Thyroid gland (tissue), 4 donors: ENCODE measurements at places on chromosomes 2 and 18. TPM values are rescaled to one million over a fixed set of nuclear protein-coding genes. Genes with fewer than 3 reads are reported as not detected.

DNA sequence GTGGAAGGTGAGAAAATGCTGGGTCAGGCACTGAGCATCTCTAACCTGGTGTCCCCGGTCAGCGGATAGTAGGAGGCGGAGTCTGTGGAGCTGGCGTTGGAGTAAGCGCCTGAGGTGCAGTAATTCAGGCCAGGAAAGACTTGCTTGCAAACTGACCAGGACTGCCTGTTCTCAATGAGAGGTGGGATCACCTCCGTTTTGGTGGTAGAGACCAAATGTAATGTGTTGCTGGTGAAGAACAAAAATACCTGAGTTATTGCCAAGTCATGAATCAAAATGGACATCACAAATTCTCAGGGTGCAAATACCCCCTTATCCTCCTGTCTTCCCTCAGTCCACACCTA lies 24.2 kb downstream of the APOB start:
- no peaks in the 10 kb centered on the region for H3K36me3 ChIP-seq
- no peaks in the 10 kb centered on the region for H3K4me1 ChIP-seq
- H3K27me3 ChIP-seq: no peaks in the 10 kb centered on the region
- H3K27ac ChIP-seq: no peak overlapping the region
- no peak overlapping the region for H3K4me3 ChIP-seq

GRCh38 chr18:71784777-71785176 lies 759.4 kb downstream of the CBLN2 start:
- H3K4me3 ChIP-seq: no peak overlapping the region
- H3K27me3 ChIP-seq: no peaks in the 10 kb centered on the region
- no peaks in the 10 kb centered on the region for H3K36me3 ChIP-seq
- no peak for DNase-seq
- no peak overlapping the region for H3K27ac ChIP-seq
- no peaks in the 10 kb centered on the region for H3K4me1 ChIP-seq

GRCh38 chr2:30147196-30147714 lies 448 bp downstream of the YPEL5 start:
- H3K4me3 ChIP-seq: peak overlapping the region; percentile 95
- H3K27ac ChIP-seq: peak overlapping the region; percentile 99
- H3K27me3 ChIP-seq: no peaks in the 10 kb centered on the region
- DNase-seq: no peak
- H3K4me1 ChIP-seq: peaks cover 35% of the 10 kb centered on the region
- no peaks in the 10 kb centered on the region for H3K36me3 ChIP-seq

Gene AP1S3
- total RNA-seq: 51.3 TPM

DNA sequence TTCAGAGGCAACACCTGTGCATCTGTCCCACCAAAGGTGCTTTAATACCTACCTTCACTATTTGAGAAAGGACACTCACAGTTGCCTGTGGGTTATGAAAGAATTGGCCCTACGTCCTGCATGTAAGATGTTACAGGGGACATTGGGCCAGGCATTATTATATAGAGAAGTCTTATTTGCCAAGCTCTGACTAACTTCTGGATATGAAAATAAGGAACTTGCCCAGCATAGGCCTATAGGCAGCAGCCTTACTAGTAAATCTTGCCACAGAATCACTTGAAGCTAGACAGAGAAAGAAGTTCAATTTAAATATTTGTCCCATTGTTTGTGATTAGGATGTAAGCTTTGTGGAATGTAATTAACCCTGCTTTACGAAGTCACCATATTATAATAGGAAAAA lies 41.7 kb downstream of the NLRC4 start:
- peaks cover 12% of the 10 kb centered on the region for H3K36me3 ChIP-seq
- H3K27me3 ChIP-seq: no peaks in the 10 kb centered on the region
- H3K4me3 ChIP-seq: no peak overlapping the region
- no peak for DNase-seq

DNA sequence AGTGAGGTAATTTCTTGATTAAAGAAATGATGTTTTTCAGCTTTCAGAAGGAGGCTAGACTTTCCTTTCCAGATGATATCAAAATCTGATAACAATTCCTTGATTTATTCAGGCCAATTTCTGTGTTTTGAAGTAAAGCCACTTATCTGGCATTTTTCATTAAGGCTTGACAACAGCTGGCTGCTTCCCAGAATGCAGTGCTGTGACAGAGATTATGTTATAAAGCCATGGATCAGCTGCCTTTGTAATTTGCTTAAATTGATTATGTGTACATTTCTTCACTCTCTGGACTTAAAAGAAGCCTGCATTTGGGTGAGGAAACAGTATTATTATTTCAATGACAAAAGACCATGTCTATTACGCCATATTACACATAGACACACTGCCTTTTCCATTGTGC lies 136.0 kb downstream of the PLCL1 start:
- no peak overlapping the region for H3K4me3 ChIP-seq
- no peaks in the 10 kb centered on the region for H3K36me3 ChIP-seq
- no peaks in the 10 kb centered on the region for H3K27me3 ChIP-seq
- H3K4me1 ChIP-seq: no peaks in the 10 kb centered on the region
- DNase-seq: no peak

GRCh38 chr2:73952499-73953446 lies 26.1 kb downstream of the DGUOK start:
- no peak overlapping the region for H3K4me3 ChIP-seq
- no peak overlapping the region for H3K27ac ChIP-seq

DNA sequence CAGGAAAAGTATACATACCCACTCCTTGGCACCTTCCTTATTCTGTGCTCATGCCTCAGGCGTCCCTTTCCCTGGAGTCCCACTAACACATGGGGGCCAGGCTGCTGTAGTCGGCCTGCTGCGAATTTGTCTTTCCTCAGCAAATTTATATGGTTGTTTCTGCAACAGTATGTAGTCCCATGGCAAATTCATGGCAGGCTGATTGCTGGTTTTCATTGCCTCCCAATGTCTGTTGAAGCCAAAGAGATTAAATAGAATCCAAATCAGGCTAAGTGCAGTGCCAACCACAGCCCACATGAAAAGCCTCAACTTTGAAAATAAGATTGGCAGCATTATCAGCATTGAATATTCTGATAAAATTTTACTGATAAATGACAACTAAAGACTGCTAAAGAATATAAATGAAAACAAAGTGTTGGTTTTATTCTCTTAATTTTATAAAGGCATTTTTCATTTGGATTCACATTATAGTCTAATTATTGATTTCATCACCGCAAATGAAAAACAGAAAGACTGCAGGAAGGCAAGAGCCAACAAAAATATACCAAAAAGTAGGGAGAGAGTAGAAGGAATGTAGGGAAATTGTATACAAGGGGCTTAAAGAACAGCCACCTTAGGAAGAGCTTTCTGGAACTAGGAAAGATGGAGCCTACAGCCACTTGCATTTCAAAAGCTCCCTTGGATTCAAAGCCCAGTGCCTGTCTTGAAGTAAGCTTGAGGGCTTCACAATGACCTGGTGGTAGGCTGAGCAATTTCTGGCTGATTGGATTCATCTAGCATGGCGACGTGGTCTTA lies 283.7 kb upstream of the MMADHC start:
- H3K27ac ChIP-seq: no peak overlapping the region
- no peak for DNase-seq
- no peak overlapping the region for H3K4me3 ChIP-seq
- no peaks in the 10 kb centered on the region for H3K27me3 ChIP-seq

DNA sequence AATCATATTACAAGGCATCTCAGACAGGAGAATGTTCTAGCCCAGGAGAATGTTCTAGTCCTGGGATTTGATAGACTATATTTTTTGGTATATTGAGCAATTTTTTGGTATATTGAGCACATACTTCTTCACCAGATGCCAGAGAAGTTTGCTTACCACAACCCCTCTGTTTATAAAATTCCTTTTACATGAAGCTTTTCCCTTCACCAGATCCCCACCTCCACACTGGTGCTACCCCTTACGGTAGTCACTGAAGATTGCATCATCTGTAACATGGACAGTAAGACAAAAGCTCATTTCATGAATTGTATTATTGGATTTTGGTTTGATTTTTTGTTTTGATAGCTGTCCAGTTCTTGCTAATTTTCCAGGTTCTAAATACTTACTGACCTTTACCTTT lies 7.2 kb upstream of the HNMT start:
- no peak for DNase-seq
- no peaks in the 10 kb centered on the region for H3K27me3 ChIP-seq
- no peaks in the 10 kb centered on the region for H3K4me1 ChIP-seq

Gene GLI2
- 1.2 TPM for total RNA-seq

DNA sequence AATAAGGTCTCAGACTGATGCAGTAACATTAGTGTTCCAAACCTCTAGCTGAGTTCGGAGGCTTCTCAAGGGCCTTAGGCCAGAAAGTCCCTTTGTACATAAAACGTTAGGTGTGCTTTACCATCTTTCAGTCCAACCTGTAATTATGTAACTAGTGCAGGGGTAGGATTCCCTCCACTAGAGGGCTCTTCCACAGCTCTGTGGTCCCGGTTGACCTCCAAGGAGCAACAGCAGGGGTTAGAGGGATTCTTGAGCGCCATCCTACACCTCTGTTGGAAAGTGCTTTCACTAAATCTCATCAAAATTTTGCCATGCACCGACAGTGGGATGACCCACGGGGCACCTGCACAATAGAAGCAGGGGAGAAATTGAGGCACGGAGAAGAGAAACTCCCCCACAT lies 155.8 kb upstream of the LRP1B start:
- no peak overlapping the region for H3K27ac ChIP-seq
- no peak for DNase-seq
- no peaks in the 10 kb centered on the region for H3K4me1 ChIP-seq
- no peak overlapping the region for H3K4me3 ChIP-seq
- H3K27me3 ChIP-seq: no peaks in the 10 kb centered on the region
- H3K36me3 ChIP-seq: no peaks in the 10 kb centered on the region

DNA sequence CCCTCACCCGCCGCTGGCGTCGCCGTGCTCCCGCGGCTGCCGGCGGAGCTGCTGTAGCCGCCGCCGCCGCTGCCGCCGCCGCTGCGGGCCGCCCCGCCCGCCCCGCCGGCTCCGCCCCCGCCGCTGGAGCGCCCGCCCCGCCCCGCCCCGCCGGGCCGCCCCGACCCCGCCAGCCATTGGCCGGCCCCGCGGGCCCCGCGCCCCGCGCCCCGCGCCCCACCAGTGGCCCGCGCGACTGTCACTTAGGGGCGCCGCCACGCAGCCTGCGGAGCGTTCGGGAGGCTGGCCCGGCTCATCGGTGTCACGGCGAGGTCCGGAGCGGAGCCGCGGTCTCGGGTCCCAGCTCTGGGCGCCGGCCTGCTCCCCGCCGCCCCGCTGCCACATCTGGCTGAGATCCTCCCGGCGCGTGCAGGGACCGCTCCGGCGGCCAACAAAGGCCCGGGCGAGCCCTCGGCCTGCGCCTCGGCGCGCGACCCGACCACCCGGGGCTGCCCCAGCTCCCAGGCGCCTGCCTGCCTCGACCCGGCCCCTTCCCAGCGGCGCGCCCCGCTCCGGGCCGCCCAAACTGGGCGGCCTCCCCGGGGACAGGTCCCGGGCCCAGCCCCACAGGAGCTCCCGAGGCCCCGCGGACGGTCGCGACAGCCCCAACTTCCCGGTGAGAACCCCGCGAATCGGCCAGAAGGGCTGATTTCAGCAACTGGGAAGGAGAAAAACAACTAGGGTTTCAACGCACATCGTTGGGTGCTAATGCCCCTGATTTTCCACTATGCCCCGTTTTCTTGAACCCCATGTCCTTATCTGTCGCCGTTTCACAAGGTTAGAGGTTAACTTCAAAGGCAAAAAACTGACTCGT lies at the start of gene MGAT4A:
Gene MGAT4A, minus strand, starts transcription at position 92 of the 853 bp plus-strand sequence. CDS start 4,800 bp downstream, outside the sequence.
- no peaks in the 10 kb centered on the region for H3K27me3 ChIP-seq
- H3K4me1 ChIP-seq: peaks cover 15% of the 10 kb centered on the region
- H3K4me3 ChIP-seq: peak within 1 kb of the TSS; percentile 27
- peak; percentile 82 for DNase-seq

DNA sequence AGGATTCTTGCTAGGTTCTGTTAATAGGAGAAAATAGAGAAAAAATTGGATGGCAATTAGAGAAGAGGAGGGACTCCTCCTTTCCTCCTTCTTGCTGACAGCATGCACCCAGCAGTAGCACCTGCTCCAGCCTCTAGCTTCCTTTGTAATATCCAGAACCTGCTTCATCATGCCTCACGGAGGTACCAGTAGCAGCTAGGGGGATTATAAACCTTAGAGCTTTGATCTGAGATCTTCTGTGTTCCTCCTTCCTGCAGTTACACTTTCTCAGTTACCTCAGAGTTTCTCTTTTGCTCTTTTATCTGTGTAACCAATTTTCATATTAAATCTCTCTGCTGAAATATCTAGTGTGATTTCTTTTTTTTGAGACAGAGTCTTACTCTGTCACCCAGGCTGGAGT lies 16.6 kb downstream of the DPP4 start:
- H3K4me1 ChIP-seq: no peaks in the 10 kb centered on the region
- H3K36me3 ChIP-seq: no peaks in the 10 kb centered on the region
- no peak for DNase-seq
- H3K4me3 ChIP-seq: no peak overlapping the region

Gene FAM161A
- 11.5 TPM for total RNA-seq

Gene TEX44
- 0.54 TPM for total RNA-seq

- no peaks in the 10 kb centered on the region for H3K36me3 ChIP-seq
- H3K4me1 ChIP-seq: no peaks in the 10 kb centered on the region
- no peak overlapping the region for H3K4me3 ChIP-seq
- no peak for DNase-seq
- no peak overlapping the region for H3K27ac ChIP-seq
These were observed 22.1 kb downstream of the INHBB start for GRCh38 chr2:120368086-120368485.

GRCh38 chr2:170375192-170375591 lies 197.2 kb downstream of the MYO3B start:
- no peak for DNase-seq
- no peak overlapping the region for H3K27ac ChIP-seq
- H3K36me3 ChIP-seq: no peaks in the 10 kb centered on the region
- no peak overlapping the region for H3K4me3 ChIP-seq
- H3K27me3 ChIP-seq: peaks cover 4% of the 10 kb centered on the region

- H3K27me3 ChIP-seq: no peaks in the 10 kb centered on the region
- no peak for DNase-seq
- H3K4me3 ChIP-seq: no peak overlapping the region
- no peak overlapping the region for H3K27ac ChIP-seq
These were observed 43.4 kb downstream of the STK39 start for GRCh38 chr2:168203762-168204693.

DNA sequence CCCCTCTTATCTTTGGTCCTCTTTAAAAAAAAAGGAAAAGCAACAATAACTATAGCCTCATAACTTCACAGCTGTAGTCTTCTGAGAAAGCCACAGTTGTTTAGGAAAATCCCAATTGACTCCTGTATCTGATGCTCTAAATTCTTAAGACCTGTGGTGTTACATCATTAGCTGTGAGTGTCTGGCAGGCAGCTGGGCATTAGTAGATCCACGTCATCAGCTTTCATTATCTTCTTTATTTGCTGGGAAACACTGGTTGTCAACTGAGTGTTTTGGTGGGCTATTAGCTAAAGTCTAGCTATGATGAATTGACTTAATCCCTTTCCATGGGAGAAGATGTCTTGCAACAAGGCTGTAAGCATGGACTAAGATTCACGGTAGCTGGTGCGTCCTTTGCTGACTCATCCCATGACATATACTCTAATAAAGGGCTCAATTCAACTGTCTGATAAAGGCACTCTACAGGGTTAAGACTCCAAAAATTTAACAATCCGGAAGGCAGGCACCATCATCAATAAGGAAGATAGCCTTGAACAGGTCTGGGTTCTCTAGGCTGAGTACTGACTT lies 517.2 kb downstream of the PLCL1 start:
- H3K27me3 ChIP-seq: no peaks in the 10 kb centered on the region
- H3K27ac ChIP-seq: no peak overlapping the region
- no peaks in the 10 kb centered on the region for H3K36me3 ChIP-seq

GRCh38 chr2:178579006-178579405 lies 98.7 kb downstream of the PLEKHA3 start:
- peaks cover 12% of the 10 kb centered on the region for H3K36me3 ChIP-seq
- H3K27ac ChIP-seq: no peak overlapping the region
- no peak for DNase-seq
- no peaks in the 10 kb centered on the region for H3K4me1 ChIP-seq
